ENCODE measurements at places on chromosomes 4 and X.

DNA sequence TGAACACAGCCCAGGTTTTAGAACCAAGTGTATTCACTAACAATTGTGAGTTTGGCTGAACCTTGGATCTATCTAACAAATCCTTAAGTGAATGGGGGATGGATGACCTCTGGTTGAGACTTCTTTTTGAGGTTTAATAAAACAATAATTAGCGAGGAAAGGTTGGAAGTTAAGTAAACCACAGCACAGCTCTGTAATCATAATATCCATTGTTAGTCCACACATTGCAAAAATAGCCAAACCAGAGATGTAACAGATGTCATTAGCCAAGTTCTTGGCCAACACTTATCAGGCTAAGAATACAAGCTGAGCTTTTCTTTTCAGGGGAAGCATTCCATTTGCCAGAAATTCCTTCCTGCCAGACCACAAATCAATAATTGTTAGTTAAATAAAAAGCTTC lies 59.1 kb downstream of the FREM3 start:
- no peak for DNase-seq

GRCh38 chr4:108191269-108191914 lies 22.7 kb upstream of the LEF1 start:
- DNase-seq: no peak

- DNase-seq: no peak
Measured at GRCh38 chr4:40502220-40502619, 127.4 kb downstream of the RBM47 start.

GRCh38 chr4:181162676-181163075 lies 1080.5 kb upstream of the TENM3 start:
- no peak for DNase-seq

GRCh38 chrX:11724122-11725017 lies 33.7 kb upstream of the MSL3 start:
- peak; percentile 53 for DNase-seq

DNA sequence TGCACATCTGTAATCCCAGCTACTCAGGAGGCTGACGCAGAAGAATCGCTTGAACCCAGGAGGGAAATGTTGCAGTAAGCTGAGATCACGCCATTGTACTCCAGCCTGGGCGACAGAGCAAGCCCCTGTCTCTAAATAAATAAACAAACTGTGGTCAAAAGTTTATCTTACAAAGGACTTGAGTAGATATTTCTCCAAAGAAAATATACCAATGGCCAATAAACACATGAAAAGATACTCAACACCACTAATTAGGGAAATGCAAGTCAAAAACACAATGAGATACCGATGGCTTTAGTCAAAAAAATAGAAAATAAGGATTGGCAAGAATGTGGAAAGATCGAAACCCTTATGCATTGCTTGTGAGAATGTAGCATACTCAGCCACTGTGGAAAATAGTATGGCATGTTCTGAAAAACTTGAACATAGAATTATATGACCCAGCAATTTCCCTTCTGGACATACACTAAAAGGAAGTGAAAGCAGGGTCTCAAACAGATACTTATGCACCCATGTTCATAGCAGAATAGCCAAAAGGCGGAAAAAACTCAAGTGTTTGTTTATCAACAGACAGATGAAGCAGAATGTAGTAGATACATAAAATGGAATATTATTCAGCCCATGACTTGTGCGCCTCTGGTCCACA lies 2.0 kb upstream of the CFAP97 start:
- no peak for DNase-seq

GRCh38 chr4:57139783-57140182 lies 29.6 kb upstream of the IGFBP7 start:
- DNase-seq: no peak

GRCh38 chr4:90128961-90129495 lies 1.8 kb downstream of the CCSER1 start:
- DNase-seq: no peak

DNA sequence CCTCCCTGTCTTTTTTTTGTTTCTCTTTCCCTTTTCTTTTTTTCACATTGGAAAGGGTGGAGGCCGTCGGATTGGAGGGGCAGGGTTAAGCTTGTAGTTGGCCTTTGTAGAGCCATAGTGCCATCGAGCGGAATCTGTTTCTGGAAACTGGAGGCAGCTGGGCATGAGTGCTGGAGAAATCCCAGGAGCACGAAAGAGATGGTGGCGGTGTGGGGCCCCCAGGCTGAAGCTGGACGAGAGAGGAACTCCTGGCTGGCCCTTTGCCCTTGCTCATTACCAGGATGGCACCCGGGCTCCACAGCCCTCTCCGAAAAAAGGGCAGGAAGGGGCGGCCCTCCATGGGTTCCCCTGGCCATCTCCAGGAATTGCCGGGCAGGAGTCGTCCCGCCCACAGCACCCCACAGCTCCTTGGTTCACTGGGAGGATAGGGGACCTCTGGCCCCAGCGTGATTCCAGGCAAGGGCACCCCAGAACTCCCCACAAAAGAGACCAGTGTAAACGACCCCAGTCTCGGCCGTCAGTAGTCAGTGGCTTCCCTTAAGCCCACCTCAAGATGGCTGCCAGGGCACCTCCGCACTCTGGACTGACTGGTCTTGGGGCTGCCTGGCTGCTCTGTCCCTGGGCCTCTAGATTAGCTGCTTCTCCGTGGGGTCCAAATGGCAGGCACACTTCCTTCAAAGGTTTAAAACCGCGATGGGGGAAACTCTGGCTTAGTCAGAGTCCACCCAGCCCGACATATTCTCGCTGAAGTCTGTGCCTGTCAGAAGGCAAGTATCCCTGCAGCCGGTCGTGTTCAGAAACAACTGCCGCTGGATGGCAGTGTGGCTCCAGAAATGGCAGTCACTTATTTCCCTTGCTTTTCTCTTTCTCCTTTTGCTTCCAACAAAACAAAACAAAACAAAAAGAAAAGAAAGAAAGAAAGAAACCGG lies 74.1 kb downstream of the NBDY start:
- DNase-seq: no peak

DNA sequence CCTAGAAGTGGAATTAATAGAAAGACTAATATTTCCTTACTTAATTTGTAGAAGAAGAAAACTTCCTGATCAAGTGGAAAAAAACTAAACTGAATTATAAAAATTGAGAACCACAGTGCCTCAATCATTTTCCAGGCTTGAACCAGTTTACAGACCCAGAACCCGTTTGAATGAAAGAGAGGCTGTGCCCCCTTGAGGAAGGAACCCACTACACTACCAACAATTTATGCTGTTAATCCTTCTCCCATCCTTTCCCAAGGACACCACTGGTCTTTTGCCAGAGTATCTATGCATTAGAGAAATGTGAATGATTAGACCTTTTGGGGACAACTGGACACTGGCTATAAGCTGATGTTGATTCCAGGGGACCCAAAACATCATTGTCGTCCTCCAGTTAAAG lies 842.6 kb downstream of the TECRL start:
- DNase-seq: no peak

GRCh38 chrX:56763556-56764152 lies 34.6 kb downstream of the NBDY start:
- DNase-seq: no peak

DNA sequence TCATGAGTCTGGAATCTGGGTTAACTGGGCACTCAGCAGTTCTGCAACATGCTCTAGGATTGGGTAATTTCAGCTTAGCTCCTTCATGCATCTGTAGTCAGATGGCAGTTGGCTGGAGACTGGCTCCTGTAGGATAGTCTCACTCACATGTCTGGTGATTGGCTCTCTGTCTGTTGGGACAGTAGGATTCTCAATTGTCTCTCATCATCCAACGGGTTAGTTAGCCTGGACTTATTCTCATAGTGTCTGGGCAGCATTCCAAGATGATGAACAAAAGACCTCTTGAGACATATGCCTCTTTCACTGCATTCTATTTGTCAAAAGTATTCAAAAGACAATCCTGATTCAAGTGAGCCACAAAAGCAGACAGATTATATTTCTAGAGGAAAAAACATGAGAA lies 795.6 kb upstream of the GALNTL6 start:
- DNase-seq: no peak

- DNase-seq: no peak
Measured at GRCh38 chr4:124118061-124118460, 594.5 kb downstream of the ANKRD50 start.

DNA sequence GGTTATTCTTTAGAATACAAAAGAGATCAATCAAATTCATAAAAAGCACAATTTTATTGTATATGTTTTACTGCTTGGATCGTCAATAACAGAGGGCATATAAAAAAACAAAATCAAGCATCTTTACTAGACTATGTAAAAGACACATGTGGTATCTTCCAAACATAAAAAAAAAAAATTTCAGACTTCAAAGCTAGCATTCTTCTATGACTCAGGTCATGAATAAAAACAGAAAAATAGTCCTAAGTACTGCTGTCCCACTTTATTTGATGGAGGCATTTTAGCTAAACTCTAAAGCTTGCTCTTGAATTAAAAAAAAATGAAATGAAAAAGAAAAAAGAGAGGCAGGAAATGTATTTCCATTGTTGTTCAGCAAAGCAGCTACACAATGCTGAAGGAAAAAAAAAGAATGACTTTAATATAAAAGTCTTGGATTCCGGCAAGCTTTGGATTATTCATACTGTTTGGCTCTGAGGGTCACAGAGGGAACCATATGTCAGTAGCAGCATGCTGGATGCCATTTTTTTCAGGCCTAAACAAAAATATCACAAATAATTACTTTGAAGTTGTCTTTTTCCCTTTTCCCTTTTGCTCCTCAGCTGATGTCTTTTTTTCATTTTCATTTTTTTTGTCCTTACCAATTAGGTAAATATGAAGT lies 249.1 kb upstream of the DIAPH2 start:
- peak; percentile 30 for DNase-seq

DNA sequence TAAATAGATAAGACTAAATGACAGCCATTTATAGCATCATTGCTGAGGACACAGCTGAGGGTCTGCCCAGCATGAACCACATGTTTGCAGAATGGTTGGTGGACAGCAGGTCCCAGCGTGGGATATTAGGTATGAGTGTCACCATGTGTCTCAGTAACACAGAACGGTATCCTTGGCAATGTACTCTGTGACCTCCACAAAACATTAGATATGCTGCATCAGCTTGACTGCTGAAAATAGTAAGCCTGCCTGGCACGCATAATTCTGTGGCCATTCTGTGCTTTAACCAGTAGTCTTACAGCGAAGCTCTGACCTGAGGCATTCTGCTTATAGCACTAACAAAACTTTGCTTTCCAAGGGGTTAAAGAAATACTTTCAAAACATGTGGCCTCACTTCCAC lies 32.0 kb downstream of the LIMCH1 start:
- DNase-seq: no peak

Data from ELR (cell line).